Esophagus squamous epithelium (tissue), 5 donors: ENCODE measurements at places on chromosomes 12 and 14.

DNA sequence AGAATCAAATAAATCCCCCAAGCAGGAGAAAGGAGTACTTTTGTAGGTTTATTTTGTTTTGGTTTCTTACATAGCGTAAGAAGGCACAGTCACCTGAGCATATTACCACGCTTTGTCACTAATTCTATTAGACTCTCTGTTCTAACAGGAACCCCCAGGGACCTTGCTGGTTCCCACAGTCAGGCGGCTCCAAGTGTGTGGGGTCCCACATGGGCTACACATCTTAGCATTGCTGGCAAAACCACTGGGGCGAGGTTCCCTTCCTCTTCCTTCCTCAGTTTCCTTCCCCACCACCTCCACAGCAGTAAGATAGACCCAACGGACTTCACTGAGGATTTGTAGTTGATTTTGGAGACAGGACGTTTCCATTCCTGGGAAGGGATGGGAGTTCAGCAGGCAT is 49.1 kb downstream of the TMEM132C start:
- no peak for DNase-seq

DNA sequence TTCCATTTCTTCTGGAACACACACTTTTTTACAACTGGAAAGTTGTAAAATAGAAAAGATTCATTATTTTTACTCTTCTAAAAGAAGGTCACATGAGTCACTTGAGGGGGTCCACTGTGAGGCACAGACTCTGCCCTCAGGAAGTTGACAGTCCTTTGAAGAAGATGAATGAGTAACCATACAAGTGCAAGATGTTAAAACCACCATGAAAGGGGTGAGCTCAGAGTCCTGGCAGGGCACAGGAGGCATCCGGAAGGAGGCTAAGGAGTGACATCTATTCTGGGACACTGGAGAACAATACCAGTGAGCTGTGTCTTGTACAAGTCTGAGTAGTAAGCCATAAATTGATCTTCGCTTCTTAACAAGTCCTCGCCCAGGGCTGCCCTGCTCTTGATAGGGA is 126.0 kb upstream of the FRMD6 start:
- no peak for DNase-seq

GRCh38 chr14:57066887-57067513 is 201.7 kb downstream of the EXOC5 start:
- DNase-seq: no peak

- DNase-seq: no peak
These were observed 65.4 kb downstream of the DACT1 start for GRCh38 chr14:58703161-58703506.

DNA sequence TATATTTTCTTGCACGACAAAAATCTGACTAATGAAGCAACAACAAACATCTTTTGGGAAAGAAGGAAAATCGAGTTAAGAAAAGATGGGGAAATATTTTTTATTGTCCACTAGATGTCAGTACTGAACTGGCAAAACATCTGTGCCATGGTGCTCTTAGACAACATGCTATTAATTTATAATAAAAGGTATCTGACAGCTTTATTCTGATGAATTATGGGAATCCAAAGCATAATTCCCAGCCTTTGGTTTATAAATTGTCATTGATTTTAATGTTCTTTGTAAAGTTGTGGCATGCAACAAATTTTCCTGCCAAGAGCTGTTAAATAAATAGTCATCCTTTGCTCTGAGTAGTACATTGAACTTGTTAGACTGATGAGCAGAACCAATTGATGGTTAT is 231.2 kb downstream of the ETNK1 start:
- DNase-seq: no peak

DNA sequence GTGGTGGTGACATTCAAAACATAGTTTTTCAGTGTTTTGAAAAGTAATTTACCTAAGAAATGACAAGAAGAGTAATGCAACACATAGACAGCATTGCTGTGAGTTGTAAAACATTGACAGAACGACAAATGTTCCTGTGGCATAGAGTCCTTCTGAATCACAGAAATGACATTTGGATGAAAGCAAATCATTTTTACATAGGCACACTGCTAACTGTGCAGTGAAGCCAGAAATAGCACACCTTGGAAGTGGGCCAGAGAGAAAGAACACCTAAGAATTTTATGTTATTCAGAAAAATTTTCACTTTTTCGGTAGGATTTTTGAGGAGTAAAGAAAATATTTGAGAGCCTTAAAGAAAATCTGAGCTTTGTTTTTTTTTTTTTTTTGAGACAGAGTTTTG is 100.6 kb downstream of the ANO4 start:
- DNase-seq: no peak

DNA sequence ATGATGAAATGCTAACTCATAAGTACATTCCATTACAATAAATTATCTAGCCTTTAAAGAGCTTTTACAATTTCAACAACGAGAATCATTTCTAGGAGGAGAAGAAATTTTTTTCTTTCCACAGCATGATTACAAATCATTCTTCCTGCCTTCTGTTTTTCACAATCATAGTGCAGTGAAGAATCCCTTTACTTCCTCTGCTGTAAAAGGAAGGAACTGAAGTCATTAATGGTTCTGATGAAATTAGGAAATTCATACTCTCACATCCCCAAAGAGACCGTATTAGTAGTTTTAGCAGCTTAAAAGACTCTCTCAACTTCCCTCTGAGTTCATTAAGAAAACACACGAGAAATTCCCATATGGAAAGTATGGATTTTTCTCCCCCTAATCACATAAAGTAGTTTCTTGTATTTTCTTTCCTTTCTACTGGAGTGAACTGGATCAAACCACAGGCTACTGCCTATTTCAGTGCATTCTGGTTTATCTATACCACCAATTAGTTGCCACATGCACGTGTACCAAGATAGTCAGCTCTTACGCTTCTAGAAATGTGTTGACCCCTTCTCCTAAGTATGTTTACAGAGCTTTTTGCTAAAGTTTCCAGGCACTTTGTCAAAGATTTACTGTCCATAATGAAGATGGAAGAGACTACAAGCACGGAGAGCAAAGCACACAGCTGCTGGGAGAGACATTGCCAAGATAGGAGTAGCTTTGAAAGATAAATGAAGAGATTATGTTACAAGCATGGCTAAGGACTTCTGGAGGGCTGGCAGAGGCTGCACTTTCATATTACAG is 58.9 kb upstream of the KITLG start:
- no peak for DNase-seq

DNA sequence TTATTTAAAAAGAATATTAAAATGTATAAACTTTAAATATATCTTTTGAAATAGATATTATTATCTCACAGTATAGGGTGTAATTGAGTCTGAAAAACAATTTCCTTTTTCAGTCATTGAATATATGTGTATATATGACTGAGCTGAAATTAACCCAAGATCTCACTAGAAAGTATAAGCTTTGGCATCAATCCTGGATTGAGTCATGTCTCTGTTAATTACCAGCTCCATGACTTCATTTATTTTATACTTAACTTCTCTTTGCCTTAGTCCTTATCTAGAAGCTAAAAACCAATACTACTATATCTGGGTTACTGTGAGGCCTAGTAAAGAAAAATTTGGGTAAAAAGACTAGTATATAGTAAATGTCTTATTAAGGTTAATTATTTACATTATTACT is 1020.3 kb downstream of the LRFN5 start:
- no peak for DNase-seq

DNA sequence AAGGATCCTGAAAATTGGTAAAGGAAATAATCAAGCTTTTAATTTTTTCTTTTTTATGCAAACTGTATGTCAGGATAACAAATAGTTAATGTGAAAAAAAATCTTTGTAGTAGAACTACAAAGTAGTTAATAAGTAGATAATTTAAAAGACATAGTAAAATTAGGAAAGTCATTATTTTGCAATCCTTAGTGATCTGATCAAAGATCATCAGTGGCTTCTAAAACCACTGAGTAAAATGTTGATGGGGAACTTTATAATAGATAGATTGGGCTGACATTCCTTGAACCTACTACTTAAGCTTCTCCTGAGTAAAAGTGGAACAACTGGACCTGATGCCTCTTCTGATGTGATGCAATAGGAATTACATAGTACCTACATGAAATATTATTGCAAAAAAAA is 119.0 kb upstream of the TMTC2 start:
- no peak for DNase-seq

- DNase-seq: no peak
These were observed 5.0 kb upstream of the OS9 start for GRCh38 chr12:57688931-57689330.

- DNase-seq: no peak
These were observed 234.8 kb downstream of the DUSP6 start for GRCh38 chr12:89117448-89118034.

- DNase-seq: no peak
These were observed 150.6 kb downstream of the CCDC59 start for GRCh38 chr12:82207556-82207955.

DNA sequence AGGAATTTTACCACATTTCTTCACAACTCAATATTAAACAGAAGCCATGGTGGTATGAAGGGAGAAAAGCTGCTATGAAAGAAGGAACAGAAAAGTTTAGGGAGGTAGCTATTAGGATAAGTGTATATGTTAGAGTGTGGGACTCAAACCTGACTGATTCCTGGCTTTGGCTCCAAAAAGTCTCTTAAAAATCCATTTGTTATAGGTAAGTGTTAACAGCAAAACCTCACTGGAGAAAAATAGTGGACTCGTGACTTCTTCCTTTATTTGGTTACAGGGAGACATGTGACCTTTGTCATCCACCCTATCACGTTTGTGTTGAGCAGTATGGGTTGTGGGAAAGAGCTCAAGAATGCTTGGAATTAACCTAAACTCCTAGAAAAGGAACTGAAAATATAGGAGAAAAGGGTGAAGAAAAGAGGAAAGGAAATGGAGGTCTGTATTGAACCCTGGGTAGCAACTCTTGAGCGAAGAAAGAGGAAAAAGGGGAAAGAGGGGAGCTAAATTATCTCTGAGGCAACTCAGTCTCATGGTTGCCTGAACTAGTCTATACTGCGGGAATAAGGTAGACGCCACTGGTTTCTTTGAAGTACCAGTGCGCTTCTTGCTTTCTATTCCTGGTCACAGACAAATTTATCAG is 3.6 kb upstream of the EID3 start:
- no peak for DNase-seq

GRCh38 chr12:83042441-83043200 is 355.9 kb downstream of the TMTC2 start:
- no peak for DNase-seq

DNA sequence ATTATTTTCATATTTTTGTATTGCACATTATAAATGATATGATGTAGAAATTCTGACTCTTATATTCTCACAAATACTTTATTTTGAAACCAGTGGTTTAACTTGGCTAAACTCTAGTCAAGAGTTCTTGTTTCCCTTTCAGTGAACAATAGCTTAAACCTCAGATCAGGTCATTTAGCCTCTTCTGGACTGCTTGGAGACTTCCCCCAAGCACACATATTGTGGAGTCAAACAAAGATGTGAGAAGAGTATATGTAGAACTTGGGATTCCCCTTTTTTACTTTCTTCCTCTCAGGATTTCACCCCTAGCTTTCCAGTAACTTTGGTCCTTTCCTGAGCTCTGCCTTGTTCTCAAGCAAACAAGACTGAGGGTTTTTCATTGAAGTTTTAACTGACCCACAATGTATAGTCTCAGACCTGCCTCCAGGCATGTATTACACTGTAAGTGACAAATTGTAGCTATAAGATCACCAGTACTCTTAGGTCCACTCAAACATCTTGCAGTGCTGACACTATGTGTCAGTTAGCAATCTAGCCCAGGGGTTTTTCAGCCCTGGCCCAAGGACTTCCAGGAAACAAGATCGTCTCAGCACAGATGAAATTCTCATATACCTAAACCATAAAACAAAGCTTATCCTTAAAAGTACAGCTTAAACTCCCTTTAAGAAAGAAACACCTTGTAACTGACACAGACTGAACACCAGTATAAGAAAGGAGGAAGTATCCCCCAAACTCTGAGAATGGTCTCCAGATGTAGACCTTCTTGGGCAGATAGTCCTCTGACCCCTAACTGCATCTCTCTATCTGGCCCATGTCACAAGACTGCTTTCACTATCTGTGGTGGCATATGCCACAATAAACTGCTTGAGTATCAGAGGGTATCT is 98.6 kb downstream of the SLC6A15 start:
- no peak for DNase-seq

- DNase-seq: no peak
These were observed 111.9 kb downstream of the LRFN5 start for GRCh38 chr14:41718477-41719166.

- DNase-seq: no peak
These were observed 2.2 kb upstream of the NFKBIA start for GRCh38 chr14:35406506-35407305.

DNA sequence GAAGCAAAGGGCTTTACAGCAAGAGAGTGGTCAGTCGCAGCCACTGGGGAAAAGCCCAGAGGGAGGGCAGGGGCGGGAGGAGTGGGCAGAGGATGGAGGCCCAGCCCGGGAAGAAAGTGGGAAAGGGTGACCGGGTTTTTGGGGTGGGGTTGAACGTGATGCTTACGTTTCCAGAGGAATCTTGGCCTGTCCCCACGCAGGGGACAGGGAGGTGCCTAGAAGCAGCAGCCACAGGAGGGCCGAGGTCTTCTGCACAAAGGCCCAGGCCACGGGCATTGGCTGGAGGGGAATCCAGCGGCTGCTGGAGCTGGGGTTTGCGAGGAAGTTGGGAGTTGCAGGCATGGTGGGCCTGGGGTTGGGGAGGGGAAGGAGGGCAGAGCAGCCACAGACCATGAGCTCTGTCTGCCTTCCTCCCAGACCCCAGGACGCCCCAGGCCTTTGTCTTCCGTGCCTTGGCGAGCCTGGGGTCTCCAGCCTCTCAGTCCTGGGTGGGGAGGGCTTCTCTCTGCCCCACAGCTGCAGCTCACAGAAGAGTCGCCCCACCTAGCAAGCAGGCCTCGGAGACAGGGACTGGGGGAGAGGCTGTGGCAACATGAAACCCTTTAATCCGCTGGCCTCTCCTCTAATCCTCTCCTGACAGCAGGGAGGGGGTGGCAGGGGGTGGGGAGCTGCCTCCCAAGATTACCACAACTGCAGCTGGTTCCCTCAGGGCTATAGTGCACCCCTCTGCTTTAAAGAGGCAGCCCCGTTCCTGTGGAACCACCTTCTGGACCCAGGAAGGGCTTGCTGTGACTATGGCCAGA is at the start of gene CACNA2D4:
CACNA2D4 (minus strand) TSS at position 572 of the 803 bp plus-strand sequence; CDS start at position 393, 179 bp downstream.
- DNase-seq: no peak

DNA sequence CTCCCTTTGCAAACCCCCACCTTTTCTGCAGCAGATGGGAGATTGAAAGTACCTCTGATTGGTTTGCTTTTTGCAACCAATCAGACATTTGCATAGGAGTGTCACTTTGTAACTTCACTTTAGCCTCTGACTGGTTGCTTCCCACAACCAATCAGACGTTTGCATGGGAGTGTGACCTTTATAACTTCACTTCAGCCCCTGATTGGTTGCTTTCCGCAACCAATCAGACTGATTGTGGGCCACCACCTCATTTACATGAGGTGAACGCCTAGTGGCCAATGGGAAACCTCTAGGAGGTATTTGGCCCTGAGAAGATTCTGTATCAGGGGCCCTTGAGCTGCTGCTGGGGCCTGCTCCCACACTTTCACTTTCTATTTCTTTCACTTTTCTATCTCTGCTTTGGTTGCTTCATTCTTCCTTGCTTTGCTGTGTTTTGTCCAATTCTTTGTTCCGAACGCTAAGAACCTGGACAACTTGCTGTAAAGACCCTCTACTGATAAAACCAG is 106.0 kb upstream of the PRICKLE1 start:
- no peak for DNase-seq

GRCh38 chr12:132075026-132075713 is 68.9 kb downstream of the DDX51 start:
- DNase-seq: no peak
